ENCODE measurements at places on chromosomes 3 and 15.

DNA sequence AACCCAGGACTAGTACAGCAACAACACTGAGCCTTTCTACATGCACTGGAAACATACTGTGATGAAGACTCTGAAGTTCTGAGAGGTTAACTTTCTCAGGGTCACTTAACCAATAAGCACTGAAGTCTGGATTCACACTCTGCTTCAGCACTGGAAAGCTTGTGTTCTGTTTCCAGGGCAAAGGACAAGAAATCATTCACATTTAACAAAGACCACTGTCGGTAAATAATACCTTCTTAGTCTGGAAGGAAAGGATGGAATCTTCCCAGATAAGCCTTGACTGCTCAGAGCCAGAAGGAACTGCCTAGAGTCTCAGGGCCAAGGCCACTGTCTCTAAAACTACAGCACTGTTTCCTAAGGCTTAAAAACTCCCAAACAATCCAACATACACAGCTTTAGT, 4.3 kb upstream of the GLYCTK start:
- no peak for DNase-seq

DNA sequence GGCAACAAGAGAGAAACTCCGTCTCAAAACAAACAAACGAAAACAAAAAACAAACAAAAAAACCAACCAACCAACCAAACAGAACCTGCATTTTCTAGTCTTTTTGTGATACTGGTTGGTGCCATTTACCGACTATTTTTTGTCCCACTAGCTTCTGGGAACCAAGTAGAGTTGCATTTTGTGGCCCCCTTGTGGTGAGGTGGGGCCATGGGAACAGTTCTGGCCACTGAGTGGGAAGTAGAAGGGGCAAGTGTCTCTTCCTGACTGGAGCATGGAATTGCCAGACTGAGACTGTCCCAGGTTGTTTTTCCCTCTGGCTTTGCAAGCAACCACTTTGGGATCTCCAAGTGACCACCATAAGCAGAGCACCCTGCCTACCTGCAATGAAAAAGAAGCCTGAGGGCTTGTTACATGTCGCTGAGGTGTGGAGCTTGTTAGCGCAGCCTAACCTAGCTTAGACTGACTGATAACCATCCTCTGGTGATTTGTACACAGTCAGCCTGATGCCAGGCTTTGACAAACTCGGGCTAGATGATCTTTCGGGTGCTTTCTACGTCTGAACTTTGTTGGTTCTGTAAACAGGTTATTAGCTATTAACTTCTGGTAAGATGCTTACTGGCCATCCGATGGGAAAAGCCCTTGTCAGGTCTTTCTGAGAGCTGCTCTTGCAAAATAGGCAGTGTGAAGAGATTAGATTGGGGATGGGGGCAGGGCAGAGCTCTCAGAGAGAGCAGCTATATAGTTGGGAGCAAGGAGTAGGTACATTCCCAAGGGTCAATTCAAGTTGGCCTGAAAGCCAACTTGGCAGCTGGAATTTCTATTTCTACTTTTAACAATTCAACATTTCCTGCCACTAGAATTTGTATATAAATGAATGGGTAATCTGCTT, 172.2 kb downstream of the SSR3 start:
- DNase-seq: peak; percentile 2

- no peak for DNase-seq
Observed at GRCh38 chr3:193875601-193876321, 260.2 kb upstream of the HES1 start.

DNA sequence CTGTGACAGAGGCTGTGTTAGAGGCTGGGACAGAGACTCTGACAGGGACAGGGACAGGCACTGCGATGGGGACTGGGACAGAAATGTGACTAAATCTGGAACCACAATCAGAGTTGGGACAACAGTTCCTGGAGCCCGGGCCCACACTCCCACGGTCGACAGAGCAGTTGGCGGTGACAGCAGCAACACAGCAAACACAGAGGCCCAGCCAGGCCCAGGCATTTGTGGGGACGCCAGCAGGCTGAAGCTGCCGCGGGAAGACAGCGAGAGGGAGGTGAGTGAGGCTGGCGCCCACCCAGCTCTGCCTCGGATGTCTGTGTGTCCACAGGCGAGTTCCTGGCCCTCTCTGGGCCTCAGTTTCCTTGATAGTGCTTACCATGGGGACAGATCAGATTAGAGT, 9.3 kb upstream of the HCN4 start:
- DNase-seq: no peak

GRCh38 chr15:61500951-61501620, 272.0 kb upstream of the RORA start:
- no peak for DNase-seq

- DNase-seq: no peak
Observed at GRCh38 chr3:10653241-10653640, 147.9 kb upstream of the ATP2B2 start.

DNA sequence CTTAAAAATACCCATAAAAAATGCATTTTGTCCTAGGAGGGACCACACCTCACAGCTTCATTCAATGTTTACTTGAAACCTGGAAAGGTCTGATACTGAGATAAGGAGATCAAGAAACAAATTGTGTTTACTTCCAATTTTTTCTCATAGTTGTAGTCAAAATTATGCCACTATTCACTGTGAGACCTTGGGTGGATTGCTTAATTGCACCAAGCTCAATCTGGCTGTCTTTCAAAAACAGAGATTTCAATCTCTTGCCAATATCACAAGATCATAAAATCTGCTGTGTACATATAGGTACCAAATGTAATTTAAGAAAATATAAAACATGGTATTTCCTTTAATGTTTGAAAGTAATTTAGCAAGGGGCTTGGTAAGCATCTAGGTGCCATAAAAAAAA, 186.4 kb upstream of the THBS1 start:
- DNase-seq: no peak

DNA sequence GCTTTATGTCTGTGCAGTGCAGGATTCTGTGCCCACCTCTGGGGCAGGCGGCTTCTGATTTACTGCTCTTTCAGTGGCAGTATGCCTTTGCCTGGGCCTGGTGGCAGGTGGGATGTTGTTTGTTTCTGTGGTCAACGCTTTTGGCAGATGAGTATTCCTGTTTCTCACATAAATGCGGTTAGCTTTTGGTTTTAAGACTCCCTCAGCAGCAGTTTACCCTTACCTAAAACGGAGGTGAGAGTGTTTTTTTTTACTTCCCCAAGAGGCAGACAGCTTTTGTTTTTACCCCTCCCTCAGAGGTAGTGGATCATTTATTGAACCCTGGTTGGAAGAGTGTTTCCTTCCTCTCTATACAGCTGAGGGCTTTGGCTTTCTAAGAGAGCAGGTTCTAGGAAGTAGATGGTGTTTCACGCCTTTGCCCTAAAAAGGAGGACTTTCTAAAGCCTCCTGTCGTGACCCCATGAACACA, 134.1 kb upstream of the PLSCR5 start:
- no peak for DNase-seq

DNA sequence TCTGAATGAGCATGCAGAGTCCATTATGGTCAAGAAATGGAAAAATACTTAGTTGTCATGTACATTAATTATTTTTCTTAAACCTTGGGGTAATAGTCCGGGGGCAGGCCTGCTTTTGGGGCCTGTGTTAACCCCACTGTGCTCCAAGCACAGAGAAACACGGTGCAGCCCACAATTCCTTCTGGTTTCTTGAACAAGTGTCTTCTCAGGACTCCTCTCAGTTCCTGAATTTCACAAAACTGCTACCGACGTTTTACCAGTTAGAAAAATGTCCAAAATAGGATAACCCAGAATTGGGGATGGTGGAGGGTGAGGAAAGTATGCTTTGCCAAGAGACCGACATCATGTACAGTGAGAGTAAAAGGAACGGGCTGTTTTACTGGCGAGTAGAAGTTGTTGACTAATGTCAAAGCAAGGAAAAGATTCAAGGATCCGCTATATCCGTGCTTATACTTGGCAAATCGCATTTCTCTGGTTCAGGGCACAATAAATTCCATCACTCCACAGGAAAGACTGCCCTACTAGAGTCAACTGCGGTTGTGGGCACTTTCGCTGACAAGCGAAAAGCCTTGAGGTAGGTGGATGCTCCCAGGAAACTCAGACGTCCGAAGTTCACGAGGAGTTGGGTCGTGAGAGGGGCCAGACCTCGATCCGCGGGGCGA, 495 bp upstream of the NXPE3 start:
- no peak for DNase-seq

- no peak for DNase-seq
Observed at GRCh38 chr15:71276336-71276665, 161.0 kb downstream of the THSD4 start.

GRCh38 chr3:170914690-170915089, 6.3 kb upstream of the EIF5A2 start:
- no peak for DNase-seq

DNA sequence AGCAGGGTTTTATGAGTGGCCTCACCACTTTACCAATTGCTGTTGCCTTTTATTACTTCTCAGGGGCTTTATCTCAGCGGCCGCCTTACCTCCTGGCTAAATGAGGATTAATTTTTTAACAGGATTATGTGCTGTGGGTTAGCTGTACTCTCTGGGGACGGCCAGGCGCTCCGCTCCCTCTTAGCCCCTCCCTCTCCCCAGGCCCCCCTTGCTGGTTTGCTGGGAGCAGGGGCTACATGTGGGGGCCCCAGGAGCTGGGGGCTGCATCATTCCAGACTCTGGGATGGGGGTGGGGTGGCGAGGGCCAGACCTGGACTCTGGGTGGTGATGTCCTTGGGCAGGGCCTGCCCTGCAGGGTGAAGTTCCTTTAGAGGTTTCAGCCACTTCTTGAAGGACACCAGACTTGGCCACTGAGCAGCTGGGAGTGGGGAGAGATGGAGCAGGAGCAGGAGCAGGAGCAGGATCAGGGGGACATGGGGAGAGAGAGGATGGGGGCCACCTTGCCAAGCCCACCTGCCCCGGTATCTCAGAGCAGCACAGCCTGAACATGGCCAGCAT, 196.1 kb downstream of the GOLGA6L6 start:
- DNase-seq: no peak

GRCh38 chr3:35651851-35652250, 12.5 kb downstream of the ARPP21 start:
- no peak for DNase-seq

GRCh38 chr3:54034971-54035370, 87.4 kb upstream of the CACNA2D3 start:
- DNase-seq: no peak

- no peak for DNase-seq
Observed at GRCh38 chr3:50351323-50351697, 648 bp downstream of the CYB561D2 start.

GRCh38 chr15:57527382-57528091, 64.2 kb upstream of the MYZAP start:
- no peak for DNase-seq

DNA sequence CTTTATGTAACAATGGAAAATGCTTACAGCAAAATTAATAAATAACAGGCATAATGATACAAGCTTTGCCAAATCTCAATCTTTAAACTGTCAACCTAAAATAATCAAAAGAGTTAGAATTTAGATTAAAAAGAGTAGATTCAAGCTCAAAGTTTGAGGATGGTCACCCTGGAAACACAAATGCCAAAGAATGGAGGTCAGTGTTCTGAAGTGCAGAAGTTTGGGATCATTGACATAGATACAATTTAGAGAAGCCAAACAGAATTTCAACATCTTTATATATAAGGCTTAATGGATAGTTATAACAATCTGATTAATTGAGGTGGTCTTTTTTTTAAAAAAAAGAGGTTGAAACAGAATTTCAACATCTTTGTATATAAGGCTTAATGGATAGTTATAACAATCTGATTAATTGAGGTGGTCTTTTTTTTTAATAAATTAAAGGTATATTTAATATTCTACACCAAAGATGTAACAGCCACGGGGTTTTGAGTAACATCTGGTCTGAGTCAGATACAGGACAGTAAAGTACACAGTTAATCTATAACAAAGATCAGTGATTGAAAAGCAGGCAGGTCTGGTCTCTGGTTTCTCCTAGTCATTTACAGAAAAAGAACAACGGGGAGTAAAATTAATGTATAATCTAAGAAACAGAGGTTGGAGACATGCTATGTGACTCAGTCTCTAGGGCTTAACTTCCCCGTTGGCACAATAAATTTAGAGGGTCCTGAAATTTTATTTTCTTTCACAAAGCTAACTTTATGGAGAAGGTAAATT, 490.7 kb downstream of the GBE1 start:
- no peak for DNase-seq

DNA sequence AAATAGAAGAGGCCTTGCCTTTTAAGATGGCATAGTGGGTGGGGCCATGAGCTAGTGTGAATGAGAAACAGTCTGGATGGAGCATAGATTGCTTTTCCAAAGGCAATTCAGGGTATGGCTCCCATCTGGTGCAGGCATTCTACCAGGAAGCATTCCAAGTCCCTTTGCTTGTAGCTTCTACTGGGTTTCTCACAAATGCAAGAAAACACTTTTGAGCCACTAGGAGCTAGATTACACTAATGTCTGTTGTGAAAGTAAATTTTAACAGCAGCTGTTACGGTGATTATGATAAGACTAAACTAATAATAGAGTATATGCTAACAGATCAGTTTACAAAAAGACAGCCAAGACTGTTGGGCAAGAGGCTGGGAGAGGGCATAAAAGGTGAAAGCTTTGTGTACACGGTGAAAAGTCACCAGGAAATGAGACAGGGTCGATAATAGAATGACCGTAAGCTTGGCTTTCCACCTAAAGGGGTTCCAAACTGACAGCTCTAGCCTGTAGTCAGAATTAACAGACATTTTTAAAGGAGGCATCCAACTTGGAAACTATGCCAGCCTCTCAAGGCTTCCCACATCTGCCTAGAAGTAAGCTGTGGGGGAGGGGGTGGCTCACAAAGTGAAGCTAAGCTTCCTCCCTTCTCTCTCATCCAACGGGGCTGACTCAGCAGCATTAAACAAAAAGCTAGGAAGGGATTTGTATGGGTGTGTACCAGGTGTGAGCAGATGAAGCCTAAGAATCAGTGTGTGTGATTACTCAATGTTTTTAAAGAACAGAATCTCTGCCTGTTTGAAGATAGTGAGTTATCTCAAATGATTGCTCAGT, 61.1 kb upstream of the GPD1L start:
- DNase-seq: no peak

DNA sequence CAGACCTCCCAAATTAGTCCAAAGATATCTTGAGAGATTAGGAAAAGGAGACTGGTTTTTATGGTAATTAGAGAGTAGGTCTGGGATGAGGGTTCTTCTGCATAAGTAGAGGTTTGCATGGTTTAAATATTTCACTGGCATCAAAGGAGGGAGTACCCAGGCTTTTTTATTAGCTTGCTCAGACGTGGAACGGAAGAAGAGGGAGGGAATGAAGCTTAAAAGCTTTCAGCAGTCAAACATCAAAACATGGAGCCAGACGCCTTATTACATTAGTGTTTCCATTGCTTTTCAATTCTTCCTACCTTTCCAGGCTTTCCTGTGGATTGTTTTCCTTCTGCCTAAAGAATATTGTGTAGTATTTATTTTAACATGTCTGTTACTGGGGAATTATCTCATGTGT, 342.1 kb upstream of the SOX2 start:
- DNase-seq: no peak

Measured in stimulated activated CD4-positive, alpha-beta T cell treated with anti-CD3 and anti-CD28 coated beads, Interleukin-12 subunit alpha, Interleukin-12 subunit beta, amount 100 ng/mL, for 48 hours (primary cell).